Tibial nerve (tissue), 4 donors: ENCODE measurements at places on chromosomes 11 and 22.

DNA sequence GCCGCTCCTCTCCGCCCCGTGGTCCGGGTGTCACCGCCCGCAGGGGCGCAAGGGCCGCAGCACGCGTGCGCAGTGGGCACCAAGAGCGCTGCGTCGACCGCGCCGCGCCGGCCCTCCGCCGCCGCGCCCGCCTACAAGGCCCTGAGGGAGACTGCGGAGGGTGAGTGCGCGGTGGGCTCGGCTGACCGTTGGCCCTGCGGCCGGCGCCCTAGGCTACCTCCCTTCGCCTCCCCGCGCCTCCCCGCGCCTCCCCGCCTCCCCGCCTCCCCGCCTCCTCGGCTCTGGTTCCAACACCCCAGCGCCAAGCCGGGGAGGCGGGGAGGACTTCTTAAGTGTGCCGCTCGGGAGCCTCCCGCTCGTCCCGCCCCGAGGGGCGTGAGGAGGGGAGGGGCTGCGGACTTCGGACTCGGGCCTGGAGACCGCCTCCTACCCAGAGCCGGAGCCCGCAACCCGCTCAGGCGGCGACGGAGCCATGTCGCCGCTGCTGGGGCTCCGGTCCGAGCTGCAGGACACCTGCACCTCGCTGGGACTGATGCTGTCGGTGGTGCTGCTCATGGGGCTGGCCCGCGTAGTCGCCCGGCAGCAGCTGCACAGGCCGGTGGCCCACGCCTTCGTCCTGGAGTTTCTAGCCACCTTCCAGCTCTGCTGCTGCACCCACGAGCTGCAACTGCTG is at the start of gene AQP11:
Gene AQP11 (plus strand): TSS at position 433 of the 673 bp plus-strand sequence. CDS start 40 bp downstream, at position 473.
- peaks cover 9% of the 10 kb centered on the region for H3K4me1 ChIP-seq
- DNase-seq, result peak; percentile 64
- peak within 1 kb of the TSS; percentile 76 for H3K4me3 ChIP-seq
- no peaks in the 10 kb centered on the region for H3K36me3 ChIP-seq
- H3K27me3 ChIP-seq, result no peaks in the 10 kb centered on the region
- peak within 1 kb of the TSS; percentile 83 for H3K27ac ChIP-seq

GRCh38 chr11:121590772-121591404 is 138.1 kb upstream of the SORL1-AS1 start:
- no peaks in the 10 kb centered on the region for H3K27me3 ChIP-seq
- no peaks in the 10 kb centered on the region for H3K4me1 ChIP-seq
- H3K36me3 ChIP-seq, result peaks cover 7% of the 10 kb centered on the region
- peak overlapping the region; percentile 36 for H3K27ac ChIP-seq
- no peak overlapping the region for H3K4me3 ChIP-seq
- DNase-seq, result no peak

DNA sequence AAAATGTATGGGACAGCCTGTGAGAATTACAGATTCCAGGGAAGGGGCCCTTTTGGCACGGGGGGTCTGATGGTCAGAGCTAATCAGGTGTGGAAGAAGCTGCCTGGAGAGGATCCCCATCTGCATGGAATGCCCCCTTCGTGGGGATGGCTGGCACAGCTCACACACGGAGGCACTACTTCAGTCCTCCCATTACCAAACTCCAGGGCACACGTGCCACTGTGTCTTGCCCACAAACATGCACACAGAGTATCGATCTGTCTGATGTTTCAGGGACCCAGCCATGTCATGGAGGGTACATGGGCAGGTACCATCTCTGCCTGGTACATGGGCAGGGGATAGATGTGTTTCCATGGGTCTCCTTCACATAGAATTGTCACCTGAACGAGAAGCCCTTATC is 14.7 kb downstream of the KCNQ1OT1 start:
- peaks cover 34% of the 10 kb centered on the region for H3K4me1 ChIP-seq
- H3K27me3 ChIP-seq, result no peaks in the 10 kb centered on the region
- no peaks in the 10 kb centered on the region for H3K36me3 ChIP-seq
- H3K27ac ChIP-seq, result no peak overlapping the region
- no peak for DNase-seq
- H3K4me3 ChIP-seq, result no peak overlapping the region

- H3K27ac ChIP-seq, result no peak overlapping the region
- no peaks in the 10 kb centered on the region for H3K27me3 ChIP-seq
- DNase-seq, result no peak
- H3K4me3 ChIP-seq, result no peak overlapping the region
- H3K36me3 ChIP-seq, result no peaks in the 10 kb centered on the region
- H3K4me1 ChIP-seq, result no peaks in the 10 kb centered on the region
These were observed 5.5 kb upstream of the CXCR5 start for GRCh38 chr11:118878163-118878563.

DNA sequence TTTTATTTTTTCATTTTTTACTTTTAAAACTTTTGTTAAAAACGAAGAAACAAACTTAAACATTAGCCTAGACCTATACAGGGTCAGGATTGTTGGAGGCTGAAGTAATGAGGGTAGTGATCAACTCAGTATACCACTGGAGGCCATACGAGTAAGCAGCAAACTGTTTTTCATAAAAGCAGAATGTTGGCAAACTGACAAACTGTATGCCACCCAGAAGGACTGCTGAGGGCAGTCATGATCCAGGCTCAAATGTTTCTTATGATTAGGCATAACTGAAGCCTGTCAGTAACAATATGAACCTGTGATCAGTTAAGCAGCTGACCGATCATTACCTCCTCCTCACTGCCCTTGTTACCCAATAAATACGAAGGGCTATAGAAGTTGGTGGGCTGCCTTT is 10.2 kb upstream of the SC5D start:
- DNase-seq, result no peak
- H3K27me3 ChIP-seq, result no peaks in the 10 kb centered on the region
- H3K36me3 ChIP-seq, result no peaks in the 10 kb centered on the region
- H3K4me3 ChIP-seq, result no peak overlapping the region
- H3K27ac ChIP-seq, result no peak overlapping the region

DNA sequence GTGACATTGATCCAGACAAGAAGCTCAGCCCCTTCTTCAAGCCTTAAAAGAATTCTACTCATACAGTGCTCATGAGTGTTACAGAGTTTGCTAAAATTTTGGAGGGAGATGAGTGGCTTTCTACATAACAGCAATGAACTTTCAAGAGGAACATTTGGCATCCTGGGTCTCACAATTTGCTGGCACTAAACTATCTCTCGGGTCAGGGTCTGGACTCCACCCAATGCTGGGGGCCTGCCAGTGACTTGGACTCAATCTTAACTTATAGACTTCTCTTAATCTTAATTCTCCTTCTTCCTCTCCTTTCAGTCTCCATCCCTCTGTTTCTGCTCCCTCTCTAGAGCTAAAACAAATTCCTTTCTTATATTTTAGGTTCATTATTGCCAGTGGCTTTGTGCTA is 317.9 kb downstream of the TMEM135 start:
- H3K4me1 ChIP-seq, result peaks cover 34% of the 10 kb centered on the region
- H3K4me3 ChIP-seq, result no peak overlapping the region
- H3K27ac ChIP-seq, result no peak overlapping the region
- no peak for DNase-seq
- H3K36me3 ChIP-seq, result no peaks in the 10 kb centered on the region

DNA sequence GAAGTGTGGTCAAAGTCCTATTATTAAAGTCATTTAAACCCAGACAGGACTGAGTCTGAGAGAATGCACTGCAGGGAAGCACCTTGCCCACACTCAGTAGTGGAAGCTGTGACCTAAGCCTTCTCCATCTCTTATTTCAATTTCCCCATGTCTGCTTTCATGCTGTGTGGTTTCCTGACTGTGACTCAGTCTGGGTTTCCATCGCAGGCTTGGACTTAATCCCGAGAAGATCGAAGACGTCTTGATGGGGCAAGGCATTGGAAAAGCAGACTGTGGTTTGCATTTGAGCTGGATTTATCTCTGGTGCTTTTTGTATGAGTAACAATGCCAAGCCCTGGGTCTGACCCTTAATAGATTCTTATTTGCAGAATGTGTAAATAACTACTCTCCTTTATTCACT is 238.9 kb downstream of the NTM start:
- H3K4me3 ChIP-seq, result no peak overlapping the region
- H3K4me1 ChIP-seq, result no peaks in the 10 kb centered on the region
- no peak for DNase-seq
- no peaks in the 10 kb centered on the region for H3K27me3 ChIP-seq

DNA sequence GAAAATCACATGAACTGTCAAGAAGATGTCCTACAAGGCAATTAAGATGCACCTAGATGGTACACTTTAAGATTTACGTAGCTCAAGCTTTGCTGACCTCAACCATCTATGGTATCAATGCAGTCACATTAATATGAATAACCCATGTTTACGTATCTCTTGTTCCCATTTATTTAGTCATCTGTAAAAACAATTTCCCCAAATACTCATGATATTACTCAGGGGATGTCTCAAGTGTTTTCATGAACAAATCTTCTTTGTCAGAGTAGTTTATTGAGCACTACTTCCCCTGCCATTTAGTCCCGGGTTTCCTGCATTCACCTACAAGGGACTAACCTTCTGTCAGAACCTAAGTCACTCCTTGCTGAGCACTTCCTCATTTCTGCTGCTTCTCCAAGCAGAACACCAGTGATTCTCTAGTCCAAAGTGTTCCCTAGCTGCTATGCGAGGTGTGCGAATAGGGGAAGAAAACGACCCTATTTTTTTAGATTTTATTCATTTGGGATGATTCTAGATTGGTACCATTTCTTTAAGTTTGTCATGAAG is 554.3 kb upstream of the LRRC4C start:
- no peak overlapping the region for H3K4me3 ChIP-seq
- H3K27ac ChIP-seq, result no peak overlapping the region
- H3K36me3 ChIP-seq, result no peaks in the 10 kb centered on the region

- no peaks in the 10 kb centered on the region for H3K36me3 ChIP-seq
- no peaks in the 10 kb centered on the region for H3K4me1 ChIP-seq
- DNase-seq, result no peak
- no peak overlapping the region for H3K27ac ChIP-seq
- H3K4me3 ChIP-seq, result no peak overlapping the region
- peaks cover 2% of the 10 kb centered on the region for H3K27me3 ChIP-seq
These were observed 10.3 kb upstream of the RAC2 start for GRCh38 chr22:37254209-37254866.

GRCh38 chr11:16204261-16204660 is 152.1 kb downstream of the SOX6 start:
- no peak overlapping the region for H3K4me3 ChIP-seq
- no peaks in the 10 kb centered on the region for H3K27me3 ChIP-seq
- DNase-seq, result no peak
- H3K27ac ChIP-seq, result no peak overlapping the region
- H3K36me3 ChIP-seq, result no peaks in the 10 kb centered on the region

- no peak overlapping the region for H3K4me3 ChIP-seq
- peaks cover 9% of the 10 kb centered on the region for H3K4me1 ChIP-seq
- no peaks in the 10 kb centered on the region for H3K36me3 ChIP-seq
- H3K27ac ChIP-seq, result no peak overlapping the region
- DNase-seq, result no peak
These were observed 95.7 kb upstream of the TOP3B start for GRCh38 chr22:22078329-22078728.

DNA sequence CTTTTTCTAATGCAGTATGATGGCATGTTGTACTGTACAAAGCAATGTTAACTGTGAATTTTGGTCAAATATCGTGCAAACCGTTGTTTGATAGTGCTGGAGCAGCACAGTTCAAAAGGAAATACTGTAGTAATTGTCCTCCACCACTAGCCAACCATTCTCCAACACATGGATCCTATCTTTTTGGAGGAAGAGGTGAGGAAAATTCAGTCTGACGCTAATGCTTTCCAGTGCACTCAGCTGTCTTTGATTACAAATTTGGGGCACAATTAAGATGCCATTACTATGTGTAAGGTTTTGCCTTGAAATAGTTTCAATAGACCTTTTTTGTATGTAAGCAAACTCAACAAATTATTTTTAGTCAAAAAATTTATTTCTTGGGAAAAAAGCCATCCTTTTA is 240.5 kb upstream of the CCDC179 start:
- DNase-seq, result no peak
- H3K36me3 ChIP-seq, result no peaks in the 10 kb centered on the region
- no peak overlapping the region for H3K27ac ChIP-seq
